ENCODE measurements at places on chromosomes 12 and 14. TPM values are rescaled to one million over a fixed set of nuclear protein-coding genes. Genes with fewer than 3 reads are reported as not detected.

PARP2 gene
- total RNA-seq: 20.9 TPM

CEP170B gene
- total RNA-seq: 50.3 TPM

CIROP gene
- not detected for total RNA-seq

CLEC12A gene
- not detected for total RNA-seq

CD163L1 gene
- 1.6 TPM for total RNA-seq

CELA1 gene
- total RNA-seq: not detected

ADCY6 gene
- 28.9 TPM for total RNA-seq

KCNMB4 gene
- 8.3 TPM for total RNA-seq

SERPINA1 gene
- total RNA-seq: 0.98 TPM

A2ML1 gene
- not detected for total RNA-seq

ZDHHC22 gene
- total RNA-seq: 0.50 TPM

DNA sequence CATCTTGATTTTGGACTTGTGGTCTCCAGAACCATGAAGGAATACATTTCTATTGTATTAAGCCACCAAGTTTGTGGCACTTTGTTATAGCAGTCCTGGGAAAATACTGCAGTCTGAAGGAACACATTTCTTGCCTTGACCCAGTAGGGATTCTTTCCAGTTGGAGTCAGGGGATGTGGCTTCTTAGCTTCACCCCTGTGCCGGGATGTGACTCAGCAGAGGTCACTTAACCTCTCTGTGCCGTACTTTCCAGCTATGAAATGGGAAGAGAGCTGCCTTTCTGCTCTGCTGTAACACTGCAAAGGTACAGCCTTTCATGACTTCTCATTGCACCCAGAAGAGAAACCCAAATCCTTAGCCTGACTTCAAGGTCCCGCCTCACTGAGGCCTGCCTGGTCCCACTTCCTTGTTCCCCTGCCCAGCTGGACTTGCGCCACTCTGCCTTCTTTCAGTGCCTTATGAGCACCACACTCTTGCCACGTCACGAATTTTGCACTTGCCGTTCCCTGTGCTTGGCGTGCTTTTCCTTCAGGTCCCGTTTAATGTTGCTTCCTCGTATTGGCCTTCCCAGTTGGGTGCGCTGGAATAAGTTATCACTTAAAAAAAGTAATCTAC lies 24.2 kb downstream of the CHST11 start:
- DNase-seq: peak; percentile 88
- peak overlapping the region; percentile 91 for H3K27ac ChIP-seq
- no peak overlapping the region for H3K4me3 ChIP-seq

- no peak for DNase-seq
- H3K4me1 ChIP-seq: no peaks in the 10 kb centered on the region
These were observed 41.7 kb downstream of the NEDD1 start for GRCh38 chr12:96948782-96949181.

- H3K4me1 ChIP-seq: no peaks in the 10 kb centered on the region
- no peaks in the 10 kb centered on the region for H3K27me3 ChIP-seq
- no peaks in the 10 kb centered on the region for H3K36me3 ChIP-seq
- no peak overlapping the region for H3K27ac ChIP-seq
- no peak overlapping the region for H3K4me3 ChIP-seq
These were observed 79.1 kb upstream of the LMO3 start for GRCh38 chr12:16685107-16685506.

DNA sequence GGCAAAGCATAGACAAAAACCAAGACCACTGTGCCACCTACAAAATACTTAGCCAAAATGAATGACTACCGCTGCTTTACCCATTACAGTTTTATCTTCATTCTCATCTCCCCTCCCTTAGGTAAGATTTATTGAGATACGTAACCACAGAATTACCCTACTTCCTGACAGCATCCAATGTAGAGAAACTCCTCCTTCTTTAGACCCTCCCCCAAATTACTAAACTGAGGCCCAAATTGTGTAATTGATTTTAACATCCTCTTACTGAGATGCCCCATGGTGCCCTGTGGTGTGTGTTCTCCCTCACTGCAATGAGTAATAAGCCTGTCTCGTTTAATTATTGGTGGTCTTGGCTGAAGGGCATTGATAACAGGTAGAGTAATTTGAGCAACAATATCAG lies 19.1 kb downstream of the VRK1 start:
- no peak for DNase-seq
- H3K27ac ChIP-seq: no peak overlapping the region
- H3K4me1 ChIP-seq: peaks cover 3% of the 10 kb centered on the region
- H3K4me3 ChIP-seq: no peak overlapping the region

GRCh38 chr14:56185992-56186391 lies 67.8 kb downstream of the PELI2 start:
- no peak for DNase-seq
- H3K27me3 ChIP-seq: no peaks in the 10 kb centered on the region
- H3K4me3 ChIP-seq: no peak overlapping the region
- H3K4me1 ChIP-seq: peaks cover 5% of the 10 kb centered on the region
- H3K27ac ChIP-seq: no peak overlapping the region
- H3K36me3 ChIP-seq: no peaks in the 10 kb centered on the region

- H3K4me1 ChIP-seq: peaks cover 18% of the 10 kb centered on the region
- H3K4me3 ChIP-seq: no peak overlapping the region
- H3K27me3 ChIP-seq: no peaks in the 10 kb centered on the region
- DNase-seq: no peak
- no peak overlapping the region for H3K27ac ChIP-seq
- H3K36me3 ChIP-seq: no peaks in the 10 kb centered on the region
These were observed 75.8 kb downstream of the RIN3 start for GRCh38 chr14:92589213-92589852.

DNA sequence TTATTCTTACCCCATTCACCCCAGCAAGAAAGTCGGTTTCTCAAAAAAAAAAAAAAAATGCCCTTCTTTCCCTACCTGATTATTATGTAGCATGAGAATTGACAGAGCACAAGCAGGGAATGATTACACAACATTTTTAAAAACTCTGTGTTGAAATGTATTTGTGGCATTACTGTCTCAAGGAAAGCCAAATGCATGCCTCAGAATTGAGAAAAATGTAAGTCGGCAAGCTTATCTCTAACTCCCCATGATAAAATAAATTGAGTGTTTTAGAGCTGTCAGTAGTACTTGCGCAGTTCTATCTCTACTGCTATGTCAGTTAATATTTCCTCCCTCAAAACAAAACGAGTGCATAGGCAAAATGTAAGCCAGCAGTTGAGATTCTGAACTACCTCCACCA lies 25.7 kb downstream of the ANO4 start:
- H3K27ac ChIP-seq: no peak overlapping the region
- peak; percentile 52 for DNase-seq
- H3K4me3 ChIP-seq: no peak overlapping the region
- no peaks in the 10 kb centered on the region for H3K27me3 ChIP-seq
- peaks cover 10% of the 10 kb centered on the region for H3K4me1 ChIP-seq

- H3K27me3 ChIP-seq: no peaks in the 10 kb centered on the region
- H3K36me3 ChIP-seq: no peaks in the 10 kb centered on the region
- H3K4me3 ChIP-seq: no peak overlapping the region
- no peak overlapping the region for H3K27ac ChIP-seq
These were observed 83.2 kb downstream of the PAH start for GRCh38 chr12:102833687-102834441.

GRCh38 chr14:36514278-36515104 lies 5.5 kb downstream of the NKX2-1 start:
- H3K4me3 ChIP-seq: no peak overlapping the region
- H3K4me1 ChIP-seq: no peaks in the 10 kb centered on the region
- H3K36me3 ChIP-seq: no peaks in the 10 kb centered on the region
- H3K27me3 ChIP-seq: peaks cover 84% of the 10 kb centered on the region
- H3K27ac ChIP-seq: no peak overlapping the region

DNA sequence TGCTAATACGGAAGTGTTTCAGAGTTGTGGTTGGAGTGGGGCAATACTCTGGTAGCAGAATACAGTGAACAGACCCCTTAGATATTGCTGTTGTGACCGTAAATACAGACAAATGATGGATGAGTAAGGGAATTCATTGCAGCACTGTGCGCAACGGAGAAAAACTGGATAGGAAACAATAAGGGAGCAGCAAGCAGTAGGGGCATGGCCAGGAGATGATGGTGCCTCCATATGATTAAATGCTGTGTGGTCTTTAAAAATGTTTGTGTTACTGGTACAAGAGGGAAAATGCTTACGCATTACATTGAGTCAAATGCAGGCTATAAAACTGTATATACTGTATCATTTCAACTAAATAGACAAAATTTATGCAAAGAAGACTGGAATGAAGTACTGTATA lies 61.6 kb downstream of the EML1 start:
- no peaks in the 10 kb centered on the region for H3K4me1 ChIP-seq
- no peak overlapping the region for H3K4me3 ChIP-seq
- H3K36me3 ChIP-seq: no peaks in the 10 kb centered on the region
- no peak for DNase-seq
- H3K27ac ChIP-seq: no peak overlapping the region

- no peak for DNase-seq
- no peak overlapping the region for H3K4me3 ChIP-seq
- no peaks in the 10 kb centered on the region for H3K36me3 ChIP-seq
- no peaks in the 10 kb centered on the region for H3K4me1 ChIP-seq
These were observed 94.6 kb upstream of the LRIG3 start for GRCh38 chr12:59014885-59015284.

DNA sequence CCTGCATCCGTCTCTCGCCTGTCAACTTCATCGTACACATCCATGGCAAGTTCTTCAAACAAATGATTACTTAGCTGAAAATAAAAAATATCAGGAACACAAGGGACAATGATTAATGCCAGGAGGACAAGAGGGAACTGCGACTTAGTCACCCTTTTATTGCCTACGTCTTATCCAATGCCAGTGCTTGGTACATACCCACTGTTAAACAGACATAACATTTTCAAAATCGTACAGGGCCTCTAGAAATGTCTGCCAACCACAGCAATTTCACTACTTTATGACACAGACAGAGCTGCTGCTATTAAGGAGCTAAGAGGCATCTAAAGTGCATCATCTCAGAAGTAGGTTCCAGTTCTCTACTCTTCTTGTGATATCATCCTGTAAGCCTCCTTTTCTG lies 34.6 kb downstream of the GIT2 start:
- peaks cover 34% of the 10 kb centered on the region for H3K36me3 ChIP-seq
- DNase-seq: peak; percentile 40
- H3K4me1 ChIP-seq: peaks cover 7% of the 10 kb centered on the region

DNA sequence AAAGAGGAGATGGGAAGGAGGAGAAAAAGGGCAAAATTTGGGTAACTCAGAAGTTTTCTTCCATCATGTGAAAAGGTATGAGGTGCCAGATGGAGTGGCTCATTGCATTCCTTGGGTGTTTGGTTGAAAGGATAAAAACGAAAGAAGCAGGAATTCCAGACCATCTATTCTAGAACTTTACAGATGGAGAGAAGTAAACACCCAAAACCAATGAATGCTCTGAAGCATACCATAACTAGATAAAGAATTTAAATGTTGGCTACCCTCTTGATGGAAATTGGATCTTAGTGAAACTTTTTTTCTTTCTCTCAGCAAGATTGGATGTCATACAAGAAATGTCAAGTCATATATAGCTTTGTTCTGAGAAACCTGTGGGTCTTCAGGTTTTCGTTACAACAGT lies 175.6 kb upstream of the FAR2 start:
- DNase-seq: peak; percentile 76
- no peak overlapping the region for H3K4me3 ChIP-seq
- no peaks in the 10 kb centered on the region for H3K4me1 ChIP-seq
- no peaks in the 10 kb centered on the region for H3K27me3 ChIP-seq

- peak; percentile 94 for DNase-seq
- no peaks in the 10 kb centered on the region for H3K27me3 ChIP-seq
- peak overlapping the region; percentile 53 for H3K27ac ChIP-seq
These were observed 255.8 kb upstream of the CRY1 start for GRCh38 chr12:107349008-107349747.

- no peaks in the 10 kb centered on the region for H3K27me3 ChIP-seq
- no peaks in the 10 kb centered on the region for H3K36me3 ChIP-seq
- H3K4me3 ChIP-seq: no peak overlapping the region
- DNase-seq: no peak
- H3K27ac ChIP-seq: no peak overlapping the region
These were observed 101.6 kb downstream of the OTX2 start for GRCh38 chr14:56708704-56709103.

DNA sequence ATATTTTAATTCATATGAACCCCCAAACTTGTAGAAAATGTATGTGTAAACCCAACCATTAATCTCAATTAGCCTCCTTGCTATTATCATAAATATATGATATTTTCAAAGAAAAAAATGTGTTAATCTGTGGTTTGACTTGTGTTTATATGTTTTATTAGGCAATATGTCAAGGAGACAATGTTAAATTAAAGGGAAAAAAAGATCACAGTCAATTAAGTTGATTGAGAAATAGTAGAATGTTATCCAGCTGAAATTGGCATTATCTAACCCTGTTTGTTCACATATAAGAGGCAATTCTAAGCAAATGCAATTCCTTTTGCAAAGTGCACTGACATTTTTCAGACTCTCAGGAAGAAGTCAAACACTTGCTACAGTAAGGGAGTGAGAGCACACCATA lies 745.3 kb downstream of the C12orf50 start:
- no peak overlapping the region for H3K4me3 ChIP-seq
- H3K4me1 ChIP-seq: no peaks in the 10 kb centered on the region
- DNase-seq: no peak
- no peaks in the 10 kb centered on the region for H3K36me3 ChIP-seq
